Right cardiac atrium (tissue), 5 donors: ENCODE measurements at places on chromosomes 2 and 18. TPM values are rescaled to one million over a fixed set of nuclear protein-coding genes. Genes with fewer than 3 reads are reported as not detected.

The LHCGR gene
- not detected for total RNA-seq

The CAPN14 gene
- total RNA-seq: 0.08 TPM

The POMC gene
- 5.4 TPM for total RNA-seq

The SLC38A11 gene
- total RNA-seq: 0.08 TPM

The ADGRF3 gene
- total RNA-seq: not detected

The OSBPL6 gene
- total RNA-seq: 8.2 TPM

The CDCA7 gene
- total RNA-seq: 0.85 TPM

The ZNG1B gene
- total RNA-seq: 26.1 TPM
